Renal cortical epithelial cell (primary cell): ENCODE measurements at places on chromosomes 4 and X. TPM values are rescaled to one million over a fixed set of nuclear protein-coding genes. Genes with fewer than 3 reads are reported as not detected.

DNA sequence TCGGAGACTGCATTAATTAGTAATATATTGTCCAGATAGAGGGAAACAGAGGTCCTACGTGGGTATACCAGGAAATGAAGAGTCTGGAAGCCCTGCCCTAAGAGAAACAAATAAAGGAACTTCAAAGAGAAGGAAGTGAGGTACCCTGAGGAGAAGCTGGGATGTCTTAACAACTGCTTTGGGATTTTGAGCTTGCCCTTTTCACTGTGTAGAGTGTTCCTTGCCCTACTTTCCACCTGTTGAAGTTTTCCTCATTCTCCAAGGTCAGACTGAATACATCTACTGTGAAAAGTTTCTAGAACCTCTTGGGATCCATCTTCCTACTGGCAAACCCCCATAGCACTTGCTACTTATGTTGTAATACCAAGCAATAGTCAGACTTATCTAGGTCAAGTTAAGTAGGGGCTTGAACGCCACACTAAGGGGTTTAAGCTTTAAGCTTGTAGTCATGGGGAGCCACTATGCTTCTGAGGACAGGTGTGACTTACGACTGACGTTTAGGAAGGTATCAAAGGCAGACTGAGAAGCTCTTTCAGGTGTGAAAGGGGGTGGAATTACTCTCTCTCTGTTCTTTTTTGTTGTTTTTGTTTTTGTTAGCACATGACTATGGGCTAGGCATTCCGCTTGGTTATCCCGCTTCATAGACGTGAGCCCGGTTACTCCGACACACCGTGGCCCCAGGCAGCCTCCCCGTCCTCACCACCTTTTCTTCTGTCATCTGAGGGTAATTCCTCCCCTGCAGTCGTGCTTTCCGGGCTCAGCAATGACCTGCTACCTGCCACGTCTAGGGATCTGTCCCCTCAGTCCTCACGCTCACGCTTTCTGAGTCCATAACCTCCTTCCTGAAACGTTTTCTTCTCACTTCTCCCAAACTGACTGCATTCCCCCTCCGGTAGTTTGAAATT lies 959 bp upstream of the REST start:
- no peak for DNase-seq

DNA sequence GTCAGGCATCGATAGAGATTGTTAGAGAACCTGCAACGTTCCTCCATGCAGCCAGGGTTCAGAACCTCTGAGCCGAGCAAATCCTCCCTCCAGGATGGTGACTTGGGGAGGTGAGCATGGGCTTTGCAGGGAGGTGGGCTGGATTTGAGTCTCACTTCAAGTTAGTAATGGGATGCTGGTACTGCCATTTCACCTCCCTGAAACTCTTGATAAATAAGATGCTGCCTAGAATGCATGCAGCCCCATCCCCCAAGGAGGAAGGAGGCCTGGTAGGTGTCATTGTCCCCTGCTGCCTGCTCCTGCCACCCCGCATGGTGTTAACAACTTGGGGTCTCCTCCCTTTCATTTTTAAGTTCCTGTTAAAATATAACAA lies 35.7 kb upstream of the SLC2A9 start:
- no peak for DNase-seq

GRCh38 chr4:27946799-27947198 lies 1086.2 kb downstream of the STIM2 start:
- no peak for DNase-seq

DNA sequence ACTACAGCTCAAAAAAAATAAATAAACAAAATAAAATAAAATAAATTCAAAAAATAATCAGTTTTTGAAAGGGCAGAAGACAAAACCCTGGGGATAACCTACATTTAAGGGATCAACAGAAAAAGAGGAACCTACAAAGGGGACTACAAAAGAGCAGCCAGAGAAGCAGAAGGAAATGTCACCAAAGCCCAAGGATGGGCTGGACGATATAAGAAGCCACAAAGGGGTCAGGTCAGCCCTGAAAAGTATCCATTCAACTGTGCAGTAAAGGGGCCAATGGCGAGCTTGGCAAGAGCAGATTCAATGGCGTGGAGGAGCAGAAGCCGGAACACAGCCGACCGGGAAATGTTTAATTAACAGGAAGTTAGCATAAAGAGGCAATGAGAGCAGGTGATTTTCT lies 16.9 kb downstream of the ACOT9 start:
- DNase-seq: no peak

Gene CXCL8
- 110 and 1,468 TPM in 2 replicates for total RNA-seq

DNA sequence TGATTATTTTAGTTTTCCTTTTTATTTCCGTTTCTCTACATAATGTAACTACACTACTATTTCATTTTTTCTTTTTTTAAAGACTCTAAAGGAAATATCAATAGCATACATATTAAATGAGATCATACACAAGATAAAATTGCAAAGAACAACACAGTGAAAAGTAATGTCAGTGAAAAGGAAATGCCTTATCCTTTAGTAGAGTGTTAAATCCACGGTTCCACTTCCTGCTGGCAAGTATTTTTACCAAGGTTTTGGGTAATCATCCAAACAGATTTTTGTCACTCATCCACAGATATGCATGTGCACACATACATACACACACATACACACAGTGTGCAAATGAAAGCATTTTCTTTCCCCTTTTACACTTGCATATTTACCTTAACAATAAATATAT lies 548.9 kb downstream of the PPP4R3C start:
- DNase-seq: no peak

GRCh38 chr4:93710101-93710846 lies 118.3 kb upstream of the ATOH1 start:
- no peak for DNase-seq

- no peak for DNase-seq
Observed at GRCh38 chr4:46081674-46082073, 42.2 kb downstream of the GABRG1 start.

DNA sequence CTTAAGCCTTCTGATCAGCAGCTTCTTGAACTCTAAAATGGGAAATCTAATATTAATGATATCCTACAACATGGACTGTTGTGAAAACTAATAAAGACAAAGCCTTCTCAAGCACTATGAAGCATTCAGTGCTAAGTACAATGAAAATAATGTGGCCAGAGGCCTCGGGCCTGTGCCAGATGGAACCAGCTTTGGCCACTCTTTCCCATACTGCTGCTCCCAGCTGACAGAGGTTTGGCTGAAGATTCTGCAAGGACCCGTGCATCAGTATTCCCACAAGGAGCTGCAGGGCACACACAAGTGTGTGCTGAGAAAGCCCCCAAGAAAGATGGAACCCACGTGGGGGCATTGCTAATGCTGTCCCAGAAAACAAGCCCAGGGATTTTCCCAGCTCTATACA lies 60.5 kb upstream of the RPL34 start:
- no peak for DNase-seq

DNA sequence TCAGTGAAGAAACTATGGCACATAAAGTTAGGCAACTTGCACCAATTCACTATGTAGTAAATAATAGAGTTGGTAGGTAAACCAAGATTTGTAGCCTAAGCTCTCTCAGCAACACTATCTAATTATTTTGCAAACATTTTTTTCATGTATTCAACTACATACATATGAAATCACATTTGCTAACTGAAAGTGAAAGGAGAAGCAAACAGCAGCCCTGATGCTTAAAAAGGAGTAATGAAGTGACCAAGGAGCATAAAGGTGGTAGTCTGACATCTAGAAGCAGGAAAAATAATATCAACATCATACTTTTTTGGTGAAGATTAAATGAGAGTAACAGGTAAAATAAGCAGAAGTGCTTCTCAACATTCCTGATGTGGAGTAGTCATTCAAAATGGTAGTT lies 603.7 kb downstream of the GRXCR1 start:
- DNase-seq: no peak

GRCh38 chrX:136967966-136968365 lies 65.8 kb downstream of the GPR101 start:
- DNase-seq: no peak

- peak; percentile 89 for DNase-seq
Observed at GRCh38 chr4:74451214-74451661, 6.3 kb downstream of the AREG start.

GRCh38 chrX:101164766-101165590 lies 54.6 kb upstream of the DRP2 start:
- no peak for DNase-seq

DNA sequence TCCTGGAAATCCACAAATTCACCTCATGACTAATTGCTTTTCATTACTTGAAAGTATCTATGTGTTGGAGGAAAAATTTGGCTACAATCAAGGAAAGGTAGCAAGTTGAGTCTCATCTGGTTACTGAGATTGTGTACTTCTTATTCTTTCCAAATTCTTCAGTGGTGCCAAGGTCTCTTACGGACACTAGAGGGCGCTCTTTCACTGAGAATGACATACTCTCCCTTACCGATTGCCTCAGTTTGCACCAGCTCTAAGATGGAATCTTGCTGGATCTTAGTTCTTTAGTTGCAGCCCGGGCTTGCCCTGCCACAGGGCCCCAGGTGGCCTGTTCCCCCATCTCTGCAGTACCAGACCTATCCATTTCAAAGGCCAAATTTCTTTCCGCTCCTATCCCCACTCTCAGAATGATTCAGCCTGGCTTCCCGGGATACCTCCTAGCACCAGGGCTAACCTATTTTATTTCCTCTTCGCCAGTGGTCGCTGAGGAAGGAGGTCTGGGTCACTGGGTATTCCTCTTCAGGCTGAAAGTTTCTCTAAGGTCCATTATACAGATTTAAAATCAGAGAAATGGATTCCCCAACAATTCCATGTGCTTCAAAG lies 24.6 kb upstream of the GPR50 start:
- DNase-seq: peak; percentile 19

Gene ARHGEF6
- total RNA-seq: 1.4 and 6.9 TPM in 2 replicates

GRCh38 chr4:9782136-9782436 lies 652 bp downstream of the DRD5 start:
- DNase-seq: no peak

Gene RASL11B
- total RNA-seq: 4.7 and 21.2 TPM in 2 replicates

DNA sequence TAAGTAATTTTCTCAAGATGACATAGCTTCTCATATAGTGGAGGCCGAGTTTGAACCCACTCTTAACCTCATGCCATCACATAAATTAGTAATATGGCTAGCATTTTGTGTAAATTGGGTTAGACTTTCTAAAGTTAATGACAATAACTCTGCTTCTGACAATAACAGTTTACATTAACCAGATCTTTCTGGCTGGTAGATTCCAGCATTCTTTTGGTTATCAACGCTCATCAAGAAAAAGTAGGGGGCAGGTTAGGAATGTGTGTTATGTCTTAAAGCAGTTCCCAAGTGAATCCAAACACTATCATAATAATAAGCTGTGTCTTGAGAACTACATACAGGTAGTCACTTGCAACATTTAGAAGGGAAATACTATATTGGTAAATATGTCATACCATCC lies 162.5 kb downstream of the PRDM5 start:
- peak; percentile 9 for DNase-seq

Gene SCML2
- 0.52 and 0.55 TPM in 2 replicates for total RNA-seq

DNA sequence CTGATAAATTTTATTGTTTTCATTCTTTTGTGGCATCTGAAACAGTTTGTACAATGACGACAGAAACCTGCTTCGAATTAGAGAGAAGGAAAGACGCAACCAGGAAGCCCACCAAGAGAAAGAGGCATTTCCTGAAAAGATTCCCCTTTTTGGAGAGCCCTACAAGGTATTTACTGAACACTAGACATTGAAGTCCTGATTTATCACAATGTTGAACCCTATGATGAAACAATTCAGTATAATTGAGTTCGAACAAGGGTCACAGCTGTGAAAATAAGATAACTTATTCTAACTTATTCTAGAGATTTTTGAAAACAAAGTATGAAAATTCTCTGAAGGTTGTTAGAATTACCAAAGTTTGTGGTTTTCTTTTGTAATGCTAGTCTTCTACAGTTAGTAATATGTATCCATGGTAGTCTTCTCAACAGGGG lies 111.3 kb downstream of the AFF1 start:
- no peak for DNase-seq

- DNase-seq: peak; percentile 95
Observed at GRCh38 chr4:183118585-183118984, 19.5 kb downstream of the WWC2 start.

Gene ENPEP
- total RNA-seq: 21.9 and 115 TPM in 2 replicates

- DNase-seq: peak; percentile 3
Observed at GRCh38 chr4:129806986-129807385, 711.0 kb downstream of the C4orf33 start.

- DNase-seq: no peak
Observed at GRCh38 chr4:72604324-72604723, 35.3 kb upstream of the ADAMTS3 start.

GRCh38 chr4:49036528-49036927 lies 50.5 kb downstream of the CWH43 start:
- DNase-seq: no peak

GRCh38 chr4:122652379-122652778 lies 31.5 kb upstream of the IL21 start:
- DNase-seq: peak; percentile 59

Gene FBXW7
- total RNA-seq: 107 and 125 TPM in 2 replicates

DNA sequence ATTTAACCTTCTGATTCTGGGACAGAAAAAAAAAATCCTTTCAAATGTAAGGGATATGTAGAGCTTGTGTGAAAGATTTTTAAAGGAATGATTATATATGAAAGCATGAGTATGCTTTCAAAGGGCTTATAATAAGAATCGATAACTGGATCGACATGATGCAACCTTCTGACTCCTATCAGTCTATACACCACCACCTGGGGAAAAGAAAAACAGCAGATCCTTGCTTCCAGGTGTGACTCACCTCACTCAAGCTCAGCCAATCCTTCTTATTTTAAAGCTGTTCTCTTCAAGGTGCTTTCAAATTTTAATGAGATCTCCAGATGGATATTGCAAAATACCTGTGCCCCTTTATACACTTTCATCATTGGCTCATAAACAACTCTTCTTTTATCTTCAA lies 102.1 kb upstream of the EDNRA start:
- DNase-seq: peak; percentile 37

GRCh38 chr4:5198656-5199541 lies 147.6 kb downstream of the STK32B start:
- DNase-seq: peak; percentile 2

GRCh38 chrX:22389556-22390179 lies 117.0 kb downstream of the CBLL2 start:
- DNase-seq: peak; percentile 91

- no peak for DNase-seq
Observed at GRCh38 chr4:116272336-116272735, 813.0 kb downstream of the TRAM1L1 start.

DNA sequence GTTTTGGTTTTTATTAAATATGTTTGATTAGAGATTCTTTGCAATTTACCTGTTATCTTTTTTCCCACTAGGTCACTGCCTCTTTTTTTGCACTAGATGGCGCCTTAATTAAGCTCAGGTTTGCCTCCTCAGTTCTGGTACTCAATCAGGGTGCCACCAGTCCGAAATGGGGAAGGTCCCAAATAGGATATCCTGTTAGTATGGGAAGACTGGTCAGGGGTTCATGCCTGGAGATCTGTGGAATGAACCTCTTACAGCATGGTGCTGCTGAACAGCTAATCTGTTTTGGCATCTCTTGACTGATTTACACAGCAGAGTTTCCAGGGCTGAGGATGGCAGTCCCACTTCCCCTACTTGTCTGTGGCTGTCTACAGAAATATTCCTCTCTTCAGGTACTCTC lies 24.2 kb upstream of the VSIG1 start:
- peak; percentile 10 for DNase-seq

DNA sequence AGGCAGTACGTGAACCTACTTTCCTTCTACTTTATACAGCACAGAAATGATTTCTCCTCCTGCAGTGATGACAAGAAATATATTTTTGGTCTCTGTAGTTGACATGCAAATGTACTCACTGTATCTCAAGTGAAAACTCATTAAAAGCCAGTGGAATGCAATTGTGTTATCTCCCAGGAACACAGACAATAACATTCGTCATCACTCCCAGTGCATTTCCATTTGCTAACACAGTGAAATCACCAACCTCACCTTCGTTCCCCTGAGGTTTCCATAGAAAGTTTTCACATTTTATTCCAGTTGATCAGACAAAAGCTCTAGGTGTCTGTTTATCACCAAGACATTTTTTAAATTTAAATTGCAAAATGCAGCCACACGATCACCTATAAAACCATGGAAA lies 2.5 kb upstream of the SPANXD start:
- DNase-seq: no peak
